KBM-7 (cell line): ENCODE measurements at places on chromosomes 6 and 20.
A peak's percentile ranks its signal among the peaks of the same experiment; 100 is the strongest.

DNA sequence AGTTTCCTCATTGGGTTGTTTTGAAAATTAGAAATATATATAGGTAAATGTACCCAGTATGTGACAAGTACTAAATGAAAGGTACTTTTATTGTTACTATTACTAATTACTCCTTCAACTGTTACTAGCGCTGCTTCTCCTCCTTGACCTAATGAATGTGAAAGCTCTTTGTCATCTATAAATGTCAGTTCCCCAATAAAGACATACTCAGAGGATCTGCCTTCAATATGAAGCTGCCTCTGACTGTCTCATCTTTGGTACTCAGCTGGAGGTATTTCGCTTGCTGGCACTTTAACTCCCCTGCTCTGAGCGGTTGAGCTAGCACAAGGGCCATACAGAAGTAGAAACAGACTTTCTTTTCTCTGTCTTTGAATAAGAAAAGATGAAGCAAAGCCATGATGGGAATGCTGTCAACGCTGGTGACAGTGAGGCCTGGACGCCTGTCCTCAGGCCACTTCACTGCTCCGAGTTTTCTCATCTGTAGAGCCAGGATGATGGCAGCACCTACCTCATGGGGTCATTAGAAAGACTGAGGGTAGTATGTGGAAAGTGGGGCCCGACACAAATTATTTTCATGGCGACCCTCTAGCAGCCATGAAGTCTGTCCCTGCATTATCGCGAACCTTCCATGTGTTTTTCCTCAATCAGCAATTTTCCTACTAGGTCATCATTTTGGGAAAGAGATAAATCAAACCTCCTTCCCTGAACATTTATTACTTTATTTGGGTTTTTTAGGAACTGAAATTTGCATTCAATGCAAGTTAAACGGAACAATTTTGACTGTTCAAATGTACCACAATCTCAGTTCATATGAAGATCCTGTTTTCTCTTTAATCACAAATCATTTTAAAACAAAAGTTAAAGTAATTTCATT lies 55.9 kb upstream of the SNX9 start:
- no peak for DNase-seq

DNA sequence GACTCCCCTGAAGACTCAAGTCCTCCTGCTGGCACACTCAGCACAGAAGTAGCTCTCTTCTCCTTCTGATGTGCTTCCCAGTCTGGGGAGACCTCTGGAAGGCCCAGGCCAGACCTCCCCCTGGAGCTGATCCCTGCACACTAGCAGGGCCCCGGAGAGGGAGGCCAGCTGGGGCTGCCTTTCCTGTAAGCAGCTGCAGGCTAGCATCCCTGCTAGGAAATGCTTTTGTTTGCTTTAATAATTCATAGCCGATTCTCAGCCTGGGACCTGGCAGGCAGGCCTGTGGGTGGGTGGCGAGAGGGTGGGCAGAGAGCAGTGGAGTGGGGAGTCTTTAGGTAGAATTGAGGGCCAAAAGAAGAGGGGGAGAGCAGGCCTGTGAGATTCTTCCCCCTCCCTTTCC lies 5.2 kb downstream of the EBF4 start:
- no peak for DNase-seq

GRCh38 chr6:42401613-42401951 lies 50.1 kb downstream of the TRERF1 start:
- DNase-seq: no peak

DNA sequence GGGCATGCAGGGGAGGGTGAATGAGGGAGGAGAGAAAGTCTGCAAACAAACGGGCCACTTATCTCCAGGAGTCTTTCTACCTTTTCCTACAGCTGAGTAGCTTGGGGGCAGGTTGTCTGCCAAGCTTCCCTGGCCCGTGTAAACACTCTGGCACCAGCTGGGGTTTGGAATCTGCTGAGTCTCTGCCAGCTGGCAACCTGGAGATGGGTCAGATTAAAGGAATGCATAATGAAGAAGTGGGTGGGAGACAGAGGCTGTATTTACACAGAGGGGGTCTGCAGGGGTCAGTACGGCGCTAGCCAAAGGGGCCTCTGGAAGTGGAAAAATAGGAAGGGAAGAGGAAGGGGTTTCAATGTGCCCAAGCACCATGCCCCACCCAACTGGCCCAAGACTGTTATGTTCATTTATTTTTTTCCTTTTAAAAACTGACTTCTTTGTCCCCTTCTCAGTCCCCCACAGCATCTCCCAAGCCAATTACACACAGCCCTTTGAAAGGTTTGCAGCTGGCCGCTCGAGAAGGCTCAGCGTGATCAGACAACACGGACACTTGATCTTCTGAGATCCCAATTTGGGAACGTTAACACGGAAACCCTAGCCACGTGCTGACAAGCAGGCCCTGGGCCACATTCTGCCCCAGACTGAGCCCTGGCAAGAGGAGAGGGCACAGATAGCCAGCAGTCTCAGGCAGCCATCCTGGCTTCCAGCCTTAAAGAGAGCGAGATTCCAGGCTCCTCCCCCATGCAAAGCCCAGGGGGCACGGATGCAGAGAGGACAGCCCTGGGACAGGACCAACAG lies 25.2 kb downstream of the TRAM2 start:
- no peak for DNase-seq

- DNase-seq: no peak
Observed at GRCh38 chr6:54440549-54440948, 132.3 kb downstream of the TINAG start.

GRCh38 chr6:135182071-135183001 lies 1.2 kb downstream of the MYB start:
- no peak for DNase-seq

GRCh38 chr6:131488780-131489179 lies 84.2 kb upstream of the ARG1 start:
- no peak for DNase-seq

GRCh38 chr6:43923376-43924221 lies 153.6 kb downstream of the VEGFA start:
- DNase-seq: no peak

GRCh38 chr20:8464368-8464767 lies 332.3 kb downstream of the PLCB1 start:
- DNase-seq: no peak

GRCh38 chr6:73696966-73697655 lies 1.1 kb downstream of the CD109 start:
- peak; percentile 19 for DNase-seq

- DNase-seq: no peak
Observed at GRCh38 chr6:30207619-30208295, 5.4 kb downstream of the TRIM26 start.

DNA sequence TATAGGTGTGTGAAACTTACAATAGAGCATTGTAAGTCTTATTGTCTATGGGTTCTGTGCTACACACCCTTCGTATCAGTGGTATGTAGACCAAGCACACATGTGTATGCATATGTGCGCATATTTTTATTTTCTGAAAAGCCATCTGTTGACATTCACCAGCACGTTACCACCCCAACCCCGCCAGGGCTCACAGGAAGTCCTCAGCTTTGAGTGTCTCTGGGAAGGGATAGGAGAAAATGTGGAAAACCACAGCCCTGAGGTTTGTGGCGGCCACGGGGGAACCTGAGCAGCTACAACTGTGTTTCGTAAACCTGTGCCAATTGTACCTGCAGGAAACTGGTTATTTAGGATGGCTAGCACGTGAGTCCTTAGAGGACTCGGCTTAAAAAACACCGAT lies 123.3 kb upstream of the PHACTR3 start:
- no peak for DNase-seq
